ENCODE measurements at places on chromosomes 16 and 17.

DNA sequence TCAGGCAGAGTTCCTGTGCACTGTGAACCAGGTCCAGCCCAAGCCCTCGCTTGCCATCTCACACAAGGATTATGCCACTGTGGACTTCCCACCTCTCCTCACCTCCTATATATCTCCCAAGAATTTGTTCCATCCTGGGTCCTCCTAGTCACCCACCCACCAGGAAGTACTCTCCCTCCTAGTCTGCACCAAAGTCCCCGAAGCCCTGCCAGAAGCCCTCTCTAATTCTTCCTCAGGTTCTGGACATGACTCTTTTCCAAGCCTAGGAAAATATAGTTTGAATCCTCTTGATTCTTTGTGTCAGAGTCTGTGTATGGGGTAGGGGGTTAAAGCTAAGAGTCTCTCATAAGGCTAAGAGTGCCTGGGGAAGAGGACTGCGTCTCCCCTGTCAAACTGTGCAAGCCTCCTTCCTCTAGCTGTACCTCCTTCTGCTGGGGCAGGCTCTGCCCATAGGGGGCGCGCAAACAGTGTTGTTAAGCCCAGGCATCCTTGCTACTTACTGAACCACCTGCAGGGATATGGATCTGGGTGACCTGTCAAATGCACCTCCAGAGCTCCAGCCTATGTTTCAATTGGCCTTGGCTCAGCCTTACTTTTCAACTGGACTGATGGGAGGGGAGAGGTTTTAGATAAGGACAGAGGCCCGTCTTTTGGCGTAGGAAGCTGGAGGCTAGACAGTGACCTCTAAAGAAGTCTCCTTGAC is 16.6 kb upstream of the DLX4 start:
- DNase-seq: peak; percentile 63

GRCh38 chr17:19676896-19677295 is 28.3 kb downstream of the ALDH3A2 start:
- no peak for DNase-seq

GRCh38 chr17:48179071-48179945 is 71.7 kb downstream of the SNX11 start:
- DNase-seq: no peak

GRCh38 chr17:79646721-79647455 is 36.0 kb upstream of the RBFOX3 start:
- DNase-seq: no peak

DNA sequence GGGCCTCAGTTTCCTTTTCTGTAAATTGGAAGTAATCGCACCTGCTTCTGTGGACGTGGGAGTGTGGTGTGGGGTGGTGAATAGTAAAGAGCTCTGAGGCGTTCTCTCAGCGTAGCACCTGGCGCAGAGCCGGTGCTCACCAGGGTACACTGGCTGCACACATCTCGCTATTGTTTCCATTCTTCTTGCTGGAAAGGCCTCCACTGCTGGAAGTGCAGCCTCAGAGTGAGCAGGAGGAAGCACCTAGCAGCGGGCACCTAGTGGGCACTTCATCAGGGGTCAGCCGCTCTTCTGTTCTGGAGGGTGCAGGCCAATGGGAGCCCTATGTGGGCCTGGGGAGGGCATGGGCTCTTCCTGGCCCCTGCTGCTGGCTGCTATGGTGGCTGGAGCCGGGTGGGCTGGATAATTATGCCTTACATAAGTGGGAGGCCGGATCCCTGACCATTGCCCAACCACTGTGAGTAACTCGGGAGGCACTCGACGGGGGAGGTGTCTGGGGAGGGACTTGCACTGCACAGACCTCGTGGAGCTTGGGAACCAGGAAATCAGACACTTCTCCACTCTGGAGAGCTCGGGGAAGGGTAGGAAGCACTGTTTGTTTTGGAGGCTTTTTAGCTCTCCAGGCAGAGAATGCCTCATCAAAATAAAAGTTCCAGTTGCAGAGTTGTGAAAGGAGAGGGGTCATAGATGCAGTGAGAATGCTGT is 1.7 kb downstream of the MAP2K3 start:
- DNase-seq: no peak

DNA sequence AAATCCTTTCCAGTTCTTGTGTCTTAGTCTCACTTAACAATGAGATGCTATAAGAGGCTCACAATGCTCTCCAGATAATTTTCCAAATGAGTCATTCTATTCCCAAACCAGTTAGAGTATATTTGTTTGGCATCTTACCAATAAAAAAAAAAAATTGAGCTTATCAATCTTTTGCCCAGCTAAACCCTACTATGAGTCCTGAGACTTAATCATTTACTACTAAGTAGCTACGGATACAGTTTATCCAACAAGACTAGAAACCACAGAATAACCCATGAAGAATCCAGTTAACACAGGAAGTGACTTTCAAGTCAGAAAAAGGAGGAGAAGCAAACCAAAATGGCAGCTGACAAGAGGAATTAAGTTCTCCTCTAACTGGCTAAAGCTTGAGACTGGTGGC is 330.3 kb upstream of the XYLT1 start:
- no peak for DNase-seq

DNA sequence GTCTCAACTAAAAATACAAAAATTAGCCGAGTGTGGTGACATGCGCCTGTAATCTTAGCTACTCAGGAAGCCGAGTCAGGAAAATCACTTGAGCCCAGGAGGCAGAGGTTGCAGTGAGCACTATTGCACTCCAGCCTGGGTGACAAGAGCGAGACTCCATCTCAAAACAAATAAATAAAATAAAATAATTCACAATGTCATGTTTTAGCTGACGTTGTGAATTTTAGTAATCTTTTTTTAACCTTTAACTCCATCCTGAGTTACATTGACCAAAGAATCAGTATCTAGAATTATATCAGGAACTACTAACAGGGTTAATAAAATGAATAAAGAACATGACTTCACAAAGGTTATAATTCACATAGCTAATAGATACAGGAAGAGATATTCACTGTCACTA is 5.9 kb downstream of the RBL2 start:
- no peak for DNase-seq

DNA sequence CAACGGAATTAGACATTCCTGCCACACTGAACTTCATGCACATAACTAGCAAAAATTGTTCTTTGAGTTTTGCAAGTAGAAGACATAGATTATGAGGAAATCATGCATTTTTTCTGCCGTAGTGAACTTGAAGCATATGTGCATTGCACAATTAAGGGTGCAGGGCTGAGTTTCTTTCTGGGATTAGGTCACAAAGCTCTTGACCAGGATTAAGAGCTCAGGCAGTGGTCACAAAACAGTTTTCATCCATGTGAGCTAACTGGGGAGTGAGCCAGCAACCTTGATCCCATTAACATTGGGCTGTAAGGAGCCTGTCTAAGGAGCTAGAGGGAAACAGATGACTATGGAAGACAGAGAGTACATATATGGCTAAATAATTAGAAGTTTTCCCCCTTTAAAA is 143.7 kb downstream of the PMP22 start:
- no peak for DNase-seq

DNA sequence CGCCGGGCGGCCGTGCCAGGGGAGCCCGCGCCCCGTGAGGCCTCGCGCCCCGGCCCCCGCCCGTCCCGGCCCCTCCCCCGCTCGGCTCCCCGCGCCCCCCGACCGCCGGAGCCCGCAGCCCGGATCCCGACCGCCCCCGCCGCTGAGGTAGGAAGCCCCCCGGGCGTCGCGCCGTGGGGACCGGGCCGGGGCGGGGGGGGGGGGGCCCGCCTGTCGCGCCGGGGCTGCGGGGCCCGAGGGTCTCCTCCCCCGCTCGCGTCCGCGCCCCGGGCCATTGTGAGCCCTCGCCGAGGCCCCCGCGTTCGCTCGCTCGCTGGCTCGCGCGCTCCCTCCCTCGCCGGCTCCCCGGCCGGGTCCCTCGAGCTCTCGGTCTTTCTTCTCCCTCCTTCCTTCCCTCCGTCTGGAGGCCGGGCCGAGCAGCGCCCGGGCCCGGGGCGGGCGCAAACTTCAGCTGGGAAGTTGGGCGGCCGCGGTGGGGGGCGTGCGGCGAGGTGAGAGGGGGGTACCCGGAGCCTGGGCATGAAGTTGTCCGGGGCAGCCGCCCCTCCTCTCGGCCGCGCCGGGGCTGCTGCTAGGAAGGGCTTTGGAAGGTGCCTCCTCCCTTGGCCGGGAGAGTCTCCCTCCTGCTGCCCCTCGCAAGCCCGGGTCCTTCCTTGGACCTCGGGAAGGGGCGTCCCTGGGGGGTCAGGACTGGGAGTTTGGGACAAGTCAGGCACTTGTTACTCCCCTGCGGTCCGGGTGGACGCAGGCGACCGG is 419 bp downstream of the GLIS2 start:
- no peak for DNase-seq

DNA sequence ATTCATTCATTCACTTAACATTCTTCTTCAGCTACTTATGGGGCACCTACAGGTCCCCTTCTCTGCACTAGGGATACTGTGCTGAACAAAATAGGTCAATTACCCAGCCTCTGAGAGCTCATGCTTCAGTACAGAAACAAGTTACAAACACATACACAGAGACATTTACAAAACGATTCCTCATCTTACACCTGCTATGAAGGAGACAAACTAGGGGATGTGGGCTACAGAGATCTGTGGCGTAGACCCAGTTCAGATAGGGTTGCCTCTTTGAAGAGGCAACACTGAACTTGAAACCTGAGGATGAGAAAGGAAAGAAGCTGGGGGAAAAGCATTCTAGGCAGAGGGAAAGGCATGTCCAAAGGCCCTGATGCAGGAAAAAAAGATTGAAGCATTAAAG is 5.2 kb downstream of the IL21R start:
- DNase-seq: no peak

- DNase-seq: no peak
These were observed 29.3 kb downstream of the MXRA7 start for GRCh38 chr17:76681222-76682137.

GRCh38 chr17:78114831-78115723 is 13.5 kb downstream of the TMC6 start:
- DNase-seq: no peak

DNA sequence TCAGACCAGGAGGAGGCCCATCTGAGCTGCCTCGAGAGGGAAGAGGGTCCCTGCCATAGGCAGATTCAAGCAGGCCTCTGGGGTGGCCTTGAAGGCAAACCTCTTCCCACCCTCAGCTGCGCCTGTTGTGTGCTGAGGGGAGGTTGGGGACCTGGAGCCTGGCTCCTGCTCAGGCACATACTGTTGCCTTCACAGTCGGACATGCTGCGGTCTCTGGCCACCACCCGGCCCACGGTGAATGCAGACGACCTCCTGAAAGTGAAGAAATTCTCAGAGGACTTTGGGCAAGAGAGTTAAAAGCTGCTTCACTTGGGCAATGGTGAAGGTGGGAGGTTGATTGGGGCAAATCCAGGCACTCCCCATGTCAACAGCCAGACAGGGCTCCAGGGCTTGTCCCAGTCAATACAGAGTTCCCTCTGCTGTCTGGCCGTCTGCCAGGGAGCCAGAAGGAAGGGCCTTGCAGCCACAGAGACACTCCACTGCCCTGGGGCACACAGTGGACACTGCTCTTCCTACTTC is 6.3 kb downstream of the PDF start:
- DNase-seq: no peak

DNA sequence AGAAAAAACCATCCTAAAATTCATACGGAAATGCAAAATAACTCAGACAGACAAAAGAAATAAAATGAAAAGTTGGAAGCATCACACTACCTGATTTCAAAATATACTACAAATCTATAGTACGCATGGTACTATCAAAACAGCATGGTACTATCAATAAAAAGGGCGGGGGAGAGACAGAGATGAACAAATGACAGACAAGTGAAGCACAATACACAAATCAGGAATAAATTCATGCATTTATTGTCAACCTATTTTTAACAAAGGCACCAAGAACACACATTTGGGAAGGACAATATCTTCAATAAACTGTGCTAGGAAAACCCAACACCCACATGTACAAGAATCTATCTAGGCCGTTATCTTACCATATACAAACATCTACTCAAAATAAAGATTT is 207.4 kb upstream of the WSB1 start:
- DNase-seq: no peak

DNA sequence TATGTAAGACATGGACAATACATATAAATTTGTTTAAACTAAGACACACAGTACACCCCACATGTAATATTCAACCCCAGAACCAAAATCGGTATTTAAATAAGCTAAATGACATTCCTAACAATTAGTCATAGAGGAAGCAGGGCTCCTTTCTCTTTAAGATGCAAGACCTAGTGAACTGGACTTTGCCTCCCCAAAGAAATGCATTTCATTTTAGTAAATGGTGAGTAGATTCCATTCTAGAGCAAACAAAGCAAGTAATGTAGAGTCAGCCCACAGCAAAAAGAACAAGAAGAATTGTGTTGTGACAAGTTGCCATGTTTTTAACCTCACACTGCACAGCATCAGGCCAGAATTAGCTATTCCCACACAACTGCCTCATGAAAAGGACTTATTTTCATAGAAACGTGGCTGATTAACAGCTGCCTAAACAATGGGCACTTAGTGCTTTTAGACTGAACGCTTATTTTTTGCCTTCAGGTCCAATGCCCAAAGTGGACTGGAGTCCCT is 14.4 kb downstream of the DNAJC7 start:
- no peak for DNase-seq

DNA sequence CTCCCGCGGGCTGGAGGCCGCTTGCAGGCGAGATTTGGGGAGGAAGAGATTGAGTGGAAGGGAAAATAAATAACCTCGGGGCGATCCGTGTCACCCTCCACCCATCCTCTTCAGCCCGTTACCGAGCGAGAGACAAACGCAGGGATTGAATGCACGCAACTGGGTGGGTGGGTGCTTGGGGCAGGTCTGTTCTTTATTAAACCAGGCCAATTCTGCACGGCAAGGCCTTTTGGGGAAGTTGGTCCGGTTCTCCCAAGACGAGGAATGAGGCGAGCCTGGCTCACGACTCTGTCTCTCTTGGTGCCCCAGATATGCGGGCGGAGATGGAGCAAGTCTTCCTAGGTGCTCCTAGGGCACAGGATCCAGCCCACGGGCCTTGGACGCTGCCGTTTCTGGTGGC is 396 bp upstream of the HOXB7 start:
- DNase-seq: no peak

- no peak for DNase-seq
These were observed 52.7 kb upstream of the NETO2 start for GRCh38 chr16:47196457-47196856.

DNA sequence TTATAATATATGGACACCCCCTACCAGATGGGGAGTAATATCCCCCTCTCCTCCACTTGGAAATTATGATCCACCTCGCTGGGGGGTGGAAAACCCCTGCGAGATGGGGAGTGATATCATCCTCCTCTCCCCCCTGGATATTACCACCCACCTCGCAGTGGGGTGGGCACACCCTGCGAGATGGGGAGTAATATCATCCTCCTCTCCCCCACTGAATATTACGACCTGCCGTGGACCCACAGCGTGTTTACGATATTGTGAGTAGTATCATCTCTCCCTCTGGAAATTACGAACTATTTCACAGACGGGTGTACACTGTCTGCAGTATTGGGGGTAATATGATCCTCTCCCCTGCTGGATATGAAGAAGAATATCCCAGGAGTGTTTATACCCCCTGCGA is 228.3 kb upstream of the WSCD1 start:
- no peak for DNase-seq

DNA sequence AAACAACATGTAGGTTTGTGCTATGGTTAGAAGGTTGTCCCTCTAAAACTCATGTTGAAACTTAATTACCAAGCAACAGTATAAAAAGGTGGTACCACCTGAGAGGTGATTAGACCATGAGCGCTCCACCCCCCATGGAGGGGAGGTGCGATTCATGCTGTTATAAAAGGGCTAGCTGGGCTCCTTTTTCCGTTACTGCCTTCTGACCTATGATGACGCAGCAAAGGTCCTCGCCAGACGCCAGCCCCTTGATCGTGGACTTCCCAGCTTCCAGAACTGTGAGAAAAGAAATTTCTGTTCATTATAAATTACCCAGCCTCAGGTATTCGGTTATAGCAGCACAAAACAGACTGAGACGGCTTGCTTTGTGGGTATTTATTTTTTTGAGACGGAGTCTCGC is 167.8 kb downstream of the SNX29 start:
- no peak for DNase-seq

Measured in activated naive CD4-positive, alpha-beta T cell (primary cell).